ENCODE measurements at places on chromosomes 1 and 21. TPM values are rescaled to one million over a fixed set of nuclear protein-coding genes. Genes with fewer than 3 reads are reported as not detected.

The NECTIN4 gene
- not detected for total RNA-seq

The CFHR4 gene
- total RNA-seq, result not detected

The PAQR6 gene
- 3.4 TPM for total RNA-seq

The FAM72B gene
- total RNA-seq, result 5.6 TPM

The CD55 gene
- 468 TPM for total RNA-seq

The NR0B2 gene
- total RNA-seq, result not detected

The SDE2 gene
- 42.3 TPM for total RNA-seq

The SLC22A15 gene
- 7.6 TPM for total RNA-seq

The TNFRSF1B gene
- total RNA-seq, result 103 TPM

The KIF17 gene
- 3.5 TPM for total RNA-seq

The PDZK1 gene
- not detected for total RNA-seq

The MKNK1 gene
- total RNA-seq, result 81.2 TPM

The MYCL gene
- total RNA-seq, result not detected

The PSMD4 gene
- total RNA-seq, result 147 TPM

The HNRNPCL1 gene
- not detected for total RNA-seq

The COL24A1 gene
- total RNA-seq, result 0.12 TPM

The GPR153 gene
- total RNA-seq, result 16.8 TPM

The SEMA6C gene
- 2.6 TPM for total RNA-seq

The SERINC2 gene
- 6.7 TPM for total RNA-seq

The HAO2 gene
- total RNA-seq, result not detected

The PSRC1 gene
- total RNA-seq, result 1.9 TPM

The PDZK1IP1 gene
- 131 TPM for total RNA-seq

The ANKRD45 gene
- not detected for total RNA-seq

The UQCRHL gene
- 0.63 TPM for total RNA-seq

The SLC45A3 gene
- total RNA-seq, result 1.6 TPM

The HLX gene
- total RNA-seq, result 42.5 TPM

The DMBX1 gene
- total RNA-seq, result not detected

The PRAMEF12 gene
- total RNA-seq, result not detected

The ITLN2 gene
- total RNA-seq, result 6.4 TPM

The C8B gene
- total RNA-seq, result not detected

The PODN gene
- 99.8 TPM for total RNA-seq

The MATN1 gene
- 0.84 TPM for total RNA-seq

The FAF1 gene
- 32.3 TPM for total RNA-seq

The ATP1A4 gene
- total RNA-seq, result 1.6 TPM

The SH3BGR gene
- total RNA-seq, result 42.0 TPM

The TTLL7 gene
- total RNA-seq, result 3.1 TPM

The RXFP4 gene
- total RNA-seq, result not detected

The CFAP410 gene
- 23.6 TPM for total RNA-seq

The LCE3D gene
- total RNA-seq, result not detected

The CFHR3 gene
- total RNA-seq, result not detected

The TNFSF18 gene
- total RNA-seq, result not detected

The TGFB2 gene
- total RNA-seq, result 3.5 TPM

The ATP6V1G3 gene
- not detected for total RNA-seq

The L1TD1 gene
- not detected for total RNA-seq

The SPRR1B gene
- not detected for total RNA-seq

The RGS16 gene
- total RNA-seq, result 4.1 TPM

The DNAJC28 gene
- total RNA-seq, result 2.0 TPM

The PTPN22 gene
- 3.3 TPM for total RNA-seq

The PTPRC gene
- 48.7 TPM for total RNA-seq

The FAM72D gene
- total RNA-seq, result 0.37 TPM

The S100A9 gene
- total RNA-seq, result 471 TPM

The SLAMF1 gene
- total RNA-seq, result 1.6 TPM

The NHLH1 gene
- not detected for total RNA-seq

The C1orf35 gene
- 5.1 TPM for total RNA-seq

The IARS2 gene
- total RNA-seq, result 88.4 TPM

The C1orf87 gene
- total RNA-seq, result not detected

The SLC30A2 gene
- not detected for total RNA-seq

Measured in omental fat pad (tissue), 4 donors.